ENCODE measurements at places on chromosomes 7 and 10.
A peak's percentile ranks its signal among the peaks of the same experiment; 100 is the strongest.

DNA sequence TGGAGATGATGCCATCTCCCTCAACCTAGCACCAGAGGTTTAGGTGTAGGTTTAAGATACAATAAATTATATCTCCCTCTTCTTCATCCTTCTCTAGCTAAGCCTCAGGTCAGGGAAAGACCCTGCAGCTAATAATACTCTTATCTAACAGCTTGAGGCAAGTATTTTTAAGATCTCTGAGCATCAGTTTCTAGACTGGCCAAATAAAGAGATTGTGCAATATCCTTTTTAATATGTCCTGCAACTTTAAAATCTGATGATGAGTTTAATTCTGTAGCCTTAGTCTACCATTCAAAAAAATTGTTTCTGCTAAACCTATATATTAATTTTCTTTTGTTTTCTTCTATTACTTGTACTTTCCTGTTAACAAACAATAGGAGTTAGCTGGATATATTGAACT, 850.8 kb downstream of the GRM8 start:
- DNase-seq, result no peak

DNA sequence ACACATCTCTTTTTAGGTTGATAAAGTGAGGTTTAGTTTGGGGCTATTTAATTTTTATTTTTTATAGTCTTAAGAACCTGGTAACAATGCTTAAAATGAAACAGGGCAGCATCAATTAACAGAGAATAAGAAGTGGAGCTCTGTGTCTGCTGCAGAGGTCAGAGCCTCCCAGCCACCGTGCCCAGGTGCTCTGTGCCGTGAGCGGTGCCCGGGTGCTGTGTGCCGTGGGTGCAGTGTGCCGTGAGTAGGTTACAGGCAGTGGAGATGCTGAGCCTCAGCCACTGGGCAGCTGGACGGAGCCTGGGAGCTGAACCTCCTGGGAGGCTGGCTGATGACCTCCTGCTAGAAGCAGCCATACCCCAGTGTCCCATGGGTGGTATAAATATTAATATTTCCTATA, 250.0 kb downstream of the KLF6 start:
- no peak for DNase-seq

DNA sequence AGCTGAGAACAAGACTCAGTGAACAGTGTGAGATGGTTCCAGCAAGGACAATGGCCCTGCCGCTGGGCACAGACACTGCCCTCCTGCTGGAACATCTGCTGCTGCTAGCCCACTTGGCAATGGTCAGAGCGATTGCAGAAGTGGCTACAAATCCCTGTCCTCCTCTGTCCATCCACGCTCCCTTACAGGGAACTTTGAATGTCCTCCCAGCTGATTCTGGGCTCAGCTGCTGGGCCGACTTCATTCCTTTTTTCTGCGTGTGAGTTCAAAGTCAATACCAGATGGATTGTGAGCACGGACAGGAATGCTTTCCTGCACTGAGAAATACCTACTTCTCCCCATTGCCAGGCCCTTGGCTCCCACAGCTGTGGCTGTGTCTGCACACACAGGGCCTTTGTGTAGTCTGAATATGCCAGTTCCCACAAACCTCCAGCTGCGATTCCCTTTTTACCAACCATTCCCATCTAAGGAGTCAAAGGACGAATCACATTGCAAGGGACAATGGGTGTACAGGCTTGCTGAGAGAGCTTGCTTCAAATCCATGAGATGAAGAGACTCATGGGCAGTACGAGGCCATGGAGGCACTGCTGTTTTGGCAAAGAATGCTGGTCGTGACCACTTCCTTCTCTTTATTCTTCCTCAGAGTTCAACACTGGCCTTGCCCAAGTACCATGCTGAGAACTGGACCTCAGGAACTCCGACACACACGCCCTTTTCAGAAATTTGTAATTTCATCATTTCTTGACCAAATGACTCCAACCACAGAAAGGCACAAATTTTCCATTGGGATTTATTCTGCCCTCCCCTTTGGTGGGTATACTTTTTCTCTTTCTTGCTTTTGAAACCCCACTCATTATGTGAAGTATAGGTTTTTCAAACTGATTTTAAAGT, 44.2 kb downstream of the BPGM start:
- DNase-seq, result no peak

- DNase-seq, result no peak
Observed at GRCh38 chr10:4003348-4003973, 218.5 kb upstream of the KLF6 start.

GRCh38 chr10:118804262-118804773, 49.5 kb upstream of the CACUL1 start:
- DNase-seq, result no peak

- no peak for DNase-seq
Observed at GRCh38 chr7:17697128-17697881, 243.0 kb downstream of the SNX13 start.

DNA sequence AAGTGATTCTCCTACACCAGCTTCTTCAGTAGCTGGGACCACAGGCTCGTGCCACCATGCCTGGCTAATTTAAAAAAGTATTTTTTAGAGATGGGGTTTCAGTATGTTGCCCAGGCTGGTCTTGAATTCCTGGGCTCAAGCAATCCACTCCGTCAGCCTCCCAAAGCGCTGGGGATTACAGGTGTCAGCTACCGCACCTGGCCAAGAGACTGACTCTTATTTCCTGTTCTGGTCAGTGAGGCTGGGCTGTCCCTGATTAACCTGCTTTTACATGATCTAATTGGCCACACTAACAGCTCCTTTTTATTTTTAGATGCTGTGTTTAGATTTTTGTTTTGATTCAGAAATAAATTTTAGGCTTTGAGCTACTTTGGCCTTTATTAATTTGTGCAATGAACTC, 203.9 kb downstream of the NXPH1 start:
- no peak for DNase-seq

- DNase-seq, result no peak
Observed at GRCh38 chr7:22262538-22262937, 94.4 kb downstream of the RAPGEF5 start.

GRCh38 chr10:111784946-111785465, 398.6 kb downstream of the GPAM start:
- DNase-seq, result no peak

GRCh38 chr10:21638681-21639080, 104.6 kb downstream of the MLLT10 start:
- DNase-seq, result no peak

GRCh38 chr10:73768881-73769280, 13.0 kb upstream of the CHCHD1 start:
- peak; percentile 56 for DNase-seq

- no peak for DNase-seq
Observed at GRCh38 chr10:29646238-29646902, 11.6 kb upstream of the SVIL start.

DNA sequence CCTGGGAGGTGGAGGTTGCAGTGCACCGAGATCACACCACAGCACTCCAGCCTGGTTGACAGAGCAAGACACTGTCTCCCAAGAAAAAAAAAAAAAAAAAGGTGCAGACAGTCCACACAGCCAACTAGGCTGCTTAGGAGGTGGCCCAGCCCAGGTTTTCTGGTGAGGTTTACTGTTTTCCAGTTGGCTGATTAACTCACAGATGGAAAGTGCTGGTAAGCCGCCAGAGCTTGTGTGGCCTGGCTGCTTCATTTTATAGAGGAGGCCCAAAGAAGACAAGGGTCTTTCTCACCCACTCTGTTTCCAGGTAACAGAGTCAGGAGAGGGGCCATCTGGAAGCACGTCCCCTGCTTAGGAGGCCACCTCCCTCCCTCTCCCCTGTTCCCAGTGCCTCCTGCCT, 6.2 kb downstream of the RHBDD2 start:
- no peak for DNase-seq

DNA sequence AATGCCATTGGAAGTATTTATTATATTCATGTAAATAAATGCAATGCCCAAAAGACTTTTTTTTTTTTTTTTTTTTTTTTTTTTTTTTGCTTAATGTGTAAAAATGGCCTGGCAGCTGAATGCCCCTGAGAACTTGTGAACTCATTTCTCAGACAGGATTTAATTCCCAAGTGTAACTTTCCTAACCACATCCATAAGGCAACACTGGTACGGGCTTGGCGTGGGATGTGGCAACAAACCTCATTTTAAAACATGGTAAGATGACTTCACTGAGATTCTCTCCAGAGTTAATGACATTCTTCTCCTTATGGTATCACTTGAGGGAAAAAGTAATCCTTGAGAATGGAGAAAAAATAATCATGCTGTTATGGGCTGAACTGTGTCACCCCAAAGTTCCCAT, 150.4 kb downstream of the DGKI start:
- DNase-seq, result no peak

DNA sequence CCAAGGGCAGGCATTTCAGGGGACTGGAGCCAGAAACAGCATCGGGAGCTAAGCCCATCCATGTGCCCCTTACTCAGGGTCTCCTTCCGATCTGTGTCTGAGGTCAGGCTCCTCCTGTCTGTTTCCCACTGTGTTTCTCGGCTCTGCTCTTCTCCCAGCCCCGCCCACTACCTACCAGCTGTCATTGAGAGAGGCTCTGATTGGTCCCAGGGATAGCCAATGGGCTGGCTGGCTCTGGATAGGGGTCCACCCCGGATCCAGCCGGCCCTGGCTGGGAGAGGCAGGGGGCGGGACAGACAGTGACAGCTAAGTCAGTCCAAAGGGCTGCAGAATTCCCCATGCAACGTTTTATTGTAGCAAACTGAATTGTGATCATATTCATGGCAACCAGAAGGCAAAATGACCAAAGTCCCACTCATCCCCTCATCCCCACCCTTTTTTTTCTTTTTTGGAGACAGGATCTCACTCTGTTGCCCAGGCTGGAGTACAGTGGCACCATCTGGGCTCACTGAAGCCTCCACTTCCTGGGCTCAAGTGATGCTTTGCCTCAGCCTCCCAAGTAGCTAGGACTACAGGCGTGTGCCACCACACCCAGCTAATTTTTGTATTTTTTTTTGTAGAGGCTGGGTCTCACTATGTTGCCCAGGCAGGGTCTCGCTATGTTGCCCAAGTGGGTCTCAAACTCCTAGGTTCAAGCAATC, 76.3 kb downstream of the CLIP2 start:
- DNase-seq, result no peak

- DNase-seq, result no peak
Observed at GRCh38 chr10:30092151-30092790, 32.9 kb upstream of the JCAD start.

GRCh38 chr10:108783897-108784296, 1139.4 kb downstream of the XPNPEP1 start:
- no peak for DNase-seq

- DNase-seq, result no peak
Observed at GRCh38 chr7:126040114-126041045, 1110.8 kb upstream of the POT1 start.

DNA sequence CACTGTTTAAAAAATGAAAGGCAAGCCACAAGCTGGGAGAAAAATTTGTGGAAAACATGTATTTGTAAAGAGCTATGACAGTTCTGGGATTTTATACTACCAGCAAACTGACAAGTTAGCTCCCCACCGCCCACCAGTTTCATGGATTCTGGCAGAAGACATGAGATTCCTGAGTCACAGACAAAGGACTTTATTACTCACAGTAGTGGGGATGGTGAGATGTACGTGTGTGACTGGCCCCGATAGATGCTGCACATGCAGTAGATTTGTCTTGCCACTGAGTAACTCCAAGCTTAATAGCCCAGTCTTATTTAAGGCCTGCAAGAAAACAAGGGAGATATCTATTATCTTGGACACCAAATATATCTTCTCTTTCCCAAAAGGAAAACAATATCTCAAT, 281.7 kb downstream of the AHR start:
- DNase-seq, result no peak

- DNase-seq, result no peak
Observed at GRCh38 chr10:54009672-54010071, 791.4 kb downstream of the PCDH15 start.

- no peak for DNase-seq
Observed at GRCh38 chr7:78562191-78562590, 763.6 kb downstream of the PHTF2 start.

DNA sequence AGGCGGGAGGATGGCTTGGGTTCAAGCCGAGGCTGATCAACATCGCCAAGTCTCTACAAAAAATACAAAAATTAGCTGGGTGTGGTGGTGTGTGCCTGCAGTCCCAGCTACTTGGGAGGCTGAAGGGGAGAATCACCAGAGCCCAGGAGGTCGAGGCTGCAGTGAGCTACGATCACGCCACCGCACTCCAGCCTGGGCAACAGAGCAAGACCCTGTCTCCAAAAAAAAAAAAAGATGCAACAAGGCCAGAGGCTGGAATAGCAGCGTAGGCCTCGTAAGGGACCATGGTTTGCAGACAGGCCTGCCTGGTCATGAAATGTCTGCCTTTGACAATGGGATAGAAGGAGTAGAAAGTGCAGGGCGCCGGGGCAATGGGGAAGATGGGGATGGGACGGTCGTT, 20.0 kb downstream of the PAPOLB start:
- DNase-seq, result no peak

DNA sequence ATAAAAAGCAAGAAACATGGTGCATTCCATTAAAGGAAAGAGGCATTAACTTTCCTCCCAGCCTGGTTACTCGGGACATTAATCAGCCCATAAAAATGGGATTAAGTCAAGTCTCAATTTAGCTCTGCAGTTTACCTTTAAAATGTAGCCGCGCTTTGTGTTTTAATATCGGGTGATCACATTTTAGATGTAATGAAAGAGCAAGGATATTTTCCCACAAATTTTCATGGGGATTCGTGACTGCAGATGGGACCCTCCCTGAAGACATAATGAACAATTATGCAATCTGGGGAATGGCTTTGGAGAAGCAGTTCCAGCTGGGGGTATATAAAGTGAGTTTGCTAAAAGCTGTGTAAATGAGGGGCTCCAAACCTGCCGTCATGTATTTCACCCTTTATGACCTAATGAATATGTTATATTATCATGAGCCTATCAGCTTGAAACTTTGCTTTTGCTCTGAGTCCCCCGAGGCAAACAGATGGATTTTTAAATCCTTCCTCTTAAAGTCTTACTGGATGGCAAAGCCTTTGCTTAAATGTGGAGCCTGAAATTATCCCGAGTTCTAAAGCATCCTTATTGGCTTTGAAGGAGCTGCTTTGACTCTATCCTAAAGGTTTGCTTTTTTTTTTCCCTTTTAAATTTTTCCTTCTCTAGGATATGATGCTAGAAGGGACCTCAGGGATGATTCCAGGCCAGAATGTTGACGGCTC, 31.8 kb downstream of the BAMBI start:
- DNase-seq, result no peak

All from stimulated activated CD4-positive, alpha-beta T cell treated with anti-CD3 and anti-CD28 coated beads, Interleukin-1b, Interleukin-23, amount 100 ng/mL, for 4 hours (primary cell).